ENCODE measurements at places on chromosomes 7 and 10.

DNA sequence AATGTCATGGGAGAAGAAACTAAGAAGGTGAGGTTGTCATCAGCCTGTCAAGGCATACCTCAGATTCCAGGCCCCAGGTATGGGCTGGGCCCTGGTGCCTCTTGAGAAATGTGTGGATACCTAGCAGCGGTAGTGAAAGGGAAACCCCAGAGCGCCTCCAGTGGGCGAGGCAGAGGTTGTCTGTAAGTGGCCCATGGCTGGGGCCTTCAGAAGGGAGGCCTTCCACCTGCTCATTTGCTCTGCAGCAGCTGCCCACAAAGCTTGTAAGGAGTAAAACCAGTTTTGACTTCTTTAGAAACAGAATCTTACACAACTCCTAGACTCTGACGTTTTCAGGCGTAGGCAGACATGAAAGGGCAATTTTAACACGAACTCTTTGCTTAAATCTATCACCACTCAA lies 509.9 kb downstream of the PARD3 start:
- no peak for DNase-seq

DNA sequence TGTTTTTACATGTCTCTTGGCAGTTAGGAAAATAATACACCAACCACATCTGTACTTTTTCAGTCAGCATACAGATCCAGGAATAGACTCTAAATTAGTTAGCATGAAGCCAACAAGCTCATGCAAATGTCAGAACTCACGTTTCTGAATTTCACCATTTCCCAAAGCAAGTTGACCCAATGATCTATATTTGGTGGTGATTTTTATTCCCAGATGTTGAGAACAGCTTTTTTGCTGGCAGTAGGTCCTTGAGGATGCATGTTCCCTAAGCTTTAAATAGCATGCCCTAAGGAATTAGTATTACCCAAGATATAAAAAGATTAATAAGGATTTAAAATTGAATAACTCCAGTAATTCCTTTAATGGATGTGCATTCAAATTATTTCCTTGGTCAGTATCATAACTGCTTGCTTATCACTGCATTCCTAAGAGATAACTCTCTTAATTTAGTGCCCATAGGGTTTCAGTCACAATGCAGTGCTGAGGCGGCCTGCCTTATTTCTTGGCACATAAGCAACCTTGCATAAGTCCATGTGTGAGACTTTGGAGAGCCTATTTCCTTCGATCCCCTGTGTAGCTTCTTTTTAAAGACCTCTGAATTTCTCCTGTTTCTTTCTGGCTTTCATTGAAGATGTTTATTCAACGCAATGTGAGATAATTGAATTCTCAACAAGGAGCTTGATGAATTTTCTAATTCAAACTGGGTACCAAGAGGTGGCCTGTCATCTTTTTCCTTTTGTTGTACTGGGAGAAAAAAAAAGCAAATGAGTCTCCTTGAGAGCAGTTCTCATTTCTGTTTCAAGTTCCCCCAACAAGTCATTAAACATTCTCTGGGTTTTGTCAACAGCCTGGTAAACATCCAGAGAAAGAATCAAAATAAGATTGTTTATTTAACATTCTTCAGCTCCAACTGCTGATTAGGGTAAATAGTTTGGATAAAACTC lies 135.3 kb upstream of the MEOX2 start:
- no peak for DNase-seq

GRCh38 chr10:35928748-35929147 lies 286.7 kb upstream of the FZD8 start:
- no peak for DNase-seq

DNA sequence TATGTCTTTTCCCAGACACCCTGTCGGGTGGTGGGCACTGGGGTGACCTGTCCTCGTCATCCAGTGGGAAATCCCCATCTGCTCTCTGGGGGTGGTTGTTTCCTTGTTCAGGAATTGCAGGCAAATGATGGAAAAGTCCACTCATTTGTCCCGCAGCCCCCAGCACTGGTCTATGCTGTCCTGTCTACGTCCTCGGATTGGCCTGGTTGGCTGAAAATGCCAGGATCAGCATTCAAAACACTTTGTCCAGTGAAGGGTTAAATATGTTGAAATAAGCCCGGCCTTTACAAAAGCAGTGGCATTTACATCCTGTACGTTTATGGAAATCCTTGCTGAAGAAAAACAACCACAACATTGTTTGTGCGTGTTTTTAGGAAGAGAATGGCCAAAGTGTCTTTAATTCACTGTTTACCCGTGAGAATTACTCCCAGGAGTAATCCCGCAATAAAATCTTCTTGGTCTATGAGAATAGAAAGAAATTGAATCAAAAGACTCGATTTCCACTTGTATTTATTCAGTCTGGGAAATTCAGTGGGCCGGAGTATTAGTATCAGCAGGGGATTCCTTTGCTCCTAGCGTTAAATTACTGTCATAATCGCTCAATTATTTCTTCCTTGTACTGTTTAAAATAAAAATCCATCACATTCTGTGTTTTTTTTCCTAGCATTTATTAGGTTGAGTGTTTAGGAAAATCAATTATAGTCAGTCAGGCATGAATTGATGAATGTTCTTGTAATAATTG lies 116.8 kb upstream of the SH2B2 start:
- DNase-seq, result no peak

- no peak for DNase-seq
Measured at GRCh38 chr10:101940916-101941315, 97.3 kb upstream of the KCNIP2 start.

DNA sequence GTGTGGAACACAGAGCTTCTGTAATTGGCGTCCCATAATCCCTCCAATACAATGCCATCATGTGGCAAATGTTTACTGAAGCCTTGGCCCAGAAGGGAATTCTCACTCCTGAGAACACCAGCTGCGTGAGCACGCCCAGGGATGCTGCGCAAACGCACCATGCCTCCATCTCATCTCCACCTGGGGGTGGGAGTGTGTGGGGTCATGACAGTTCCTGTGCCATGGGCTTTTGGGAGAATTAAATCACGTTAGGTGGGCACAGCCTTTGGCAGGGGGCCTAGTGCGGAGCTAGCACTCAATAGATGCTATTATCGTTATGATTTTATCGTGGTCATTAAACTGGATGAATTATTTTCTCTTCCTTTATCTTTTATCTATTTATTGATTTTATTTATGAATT lies 15.8 kb downstream of the WDFY4 start:
- DNase-seq, result no peak

GRCh38 chr7:26005683-26006410 lies 146.2 kb upstream of the NFE2L3 start:
- DNase-seq, result no peak

DNA sequence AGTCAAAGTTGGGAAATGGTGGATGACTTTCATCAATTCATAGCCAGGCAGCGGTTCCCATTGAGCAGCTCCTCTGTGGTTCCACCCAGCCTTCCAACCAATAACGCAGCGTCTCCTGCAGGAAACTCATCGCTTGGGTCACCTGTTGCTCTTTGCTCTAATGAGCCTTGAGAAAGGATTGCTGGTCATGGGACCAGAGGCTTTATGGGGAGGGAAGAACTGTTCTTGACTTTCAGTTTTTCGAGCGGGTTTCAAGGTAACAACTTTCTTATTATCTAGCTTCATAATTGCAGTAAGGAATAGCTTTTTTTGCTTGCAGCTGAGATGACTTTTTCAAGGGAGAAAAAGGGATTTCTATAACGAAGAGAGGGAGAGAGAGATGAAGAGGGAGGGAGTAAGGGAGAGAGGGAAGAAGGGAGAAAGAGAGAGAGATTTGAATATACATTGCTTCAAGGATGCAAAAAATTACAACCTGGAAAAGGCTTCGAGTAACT lies 405 bp upstream of the ENTPD1 start:
- no peak for DNase-seq

GRCh38 chr10:45376371-45376801 lies 2.4 kb downstream of the ALOX5 start:
- DNase-seq, result no peak

GRCh38 chr10:105706281-105707026 lies 1065.4 kb downstream of the SORCS3 start:
- DNase-seq, result no peak

GRCh38 chr10:88949912-88950837 lies 2.4 kb downstream of the ACTA2 start:
- no peak for DNase-seq

DNA sequence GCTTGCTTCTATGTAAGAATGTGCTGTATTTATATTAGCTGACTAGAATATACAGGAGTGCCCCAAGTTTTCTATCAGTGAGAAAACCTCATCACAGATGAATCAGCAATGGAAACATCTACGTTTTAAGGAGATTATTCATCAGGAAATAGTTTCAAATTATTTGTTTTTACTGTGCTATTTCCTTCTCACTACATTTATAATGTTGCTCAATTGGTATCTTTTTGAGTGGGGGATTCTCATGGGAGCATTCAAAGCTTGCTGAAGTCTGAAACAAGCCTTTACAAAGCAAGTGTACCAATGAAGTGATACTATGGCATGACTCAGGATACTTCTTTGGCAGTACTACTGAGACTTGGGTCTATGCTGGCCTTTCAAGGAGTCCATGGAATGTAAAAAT lies 191.1 kb upstream of the SLC26A5 start:
- no peak for DNase-seq

DNA sequence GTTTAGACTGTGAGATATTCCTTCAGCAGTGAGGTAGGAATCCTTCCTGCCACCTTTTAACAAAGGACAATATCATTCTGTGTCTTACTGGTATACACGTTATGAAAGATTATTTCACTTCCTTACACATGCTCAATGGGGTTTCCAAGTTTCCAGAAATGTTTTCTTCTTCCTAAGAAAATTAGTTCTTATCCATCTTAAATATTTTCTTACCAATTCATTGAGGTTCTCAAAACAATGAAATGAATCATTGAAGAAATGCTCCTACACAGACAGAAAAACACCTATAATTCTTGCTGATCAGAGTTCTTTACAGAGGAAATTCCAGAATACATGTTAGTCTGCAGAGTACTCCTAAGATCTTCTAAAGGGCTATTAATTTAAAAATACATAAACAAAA lies 51.4 kb upstream of the SEC61G start:
- DNase-seq, result no peak
